ENCODE measurements at places on chromosomes 16 and 17. TPM values are rescaled to one million over a fixed set of nuclear protein-coding genes. Genes with fewer than 3 reads are reported as not detected.

- no peak for DNase-seq
- no peaks in the 10 kb centered on the region for H3K4me1 ChIP-seq
- no peak overlapping the region for H3K4me3 ChIP-seq
- no peaks in the 10 kb centered on the region for H3K36me3 ChIP-seq
- H3K27ac ChIP-seq, result no peak overlapping the region
Measured at GRCh38 chr17:49935526-49936210, 33.3 kb upstream of the DLX4 start.

DNA sequence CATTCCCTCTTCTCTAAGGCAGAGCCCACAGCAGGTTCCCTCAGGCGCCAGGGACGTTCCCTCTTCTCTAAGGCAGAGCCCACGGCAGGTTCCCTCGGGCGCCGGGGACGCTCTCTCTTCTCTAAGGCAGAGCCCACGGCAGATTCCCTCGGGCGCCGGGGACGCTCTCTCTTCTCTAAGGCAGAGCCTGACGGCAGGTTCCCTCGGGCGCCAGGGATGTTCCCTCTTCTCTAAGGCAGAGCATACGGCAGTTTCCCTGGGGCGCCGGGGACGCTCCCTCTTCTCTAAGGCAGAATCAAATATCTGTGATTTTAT lies 24.3 kb downstream of the ACSF3 start:
- H3K27ac ChIP-seq, result no peak overlapping the region
- H3K4me3 ChIP-seq, result no peak overlapping the region
- H3K27me3 ChIP-seq, result no peaks in the 10 kb centered on the region

The TP53TG3B gene
- total RNA-seq, result not detected

DNA sequence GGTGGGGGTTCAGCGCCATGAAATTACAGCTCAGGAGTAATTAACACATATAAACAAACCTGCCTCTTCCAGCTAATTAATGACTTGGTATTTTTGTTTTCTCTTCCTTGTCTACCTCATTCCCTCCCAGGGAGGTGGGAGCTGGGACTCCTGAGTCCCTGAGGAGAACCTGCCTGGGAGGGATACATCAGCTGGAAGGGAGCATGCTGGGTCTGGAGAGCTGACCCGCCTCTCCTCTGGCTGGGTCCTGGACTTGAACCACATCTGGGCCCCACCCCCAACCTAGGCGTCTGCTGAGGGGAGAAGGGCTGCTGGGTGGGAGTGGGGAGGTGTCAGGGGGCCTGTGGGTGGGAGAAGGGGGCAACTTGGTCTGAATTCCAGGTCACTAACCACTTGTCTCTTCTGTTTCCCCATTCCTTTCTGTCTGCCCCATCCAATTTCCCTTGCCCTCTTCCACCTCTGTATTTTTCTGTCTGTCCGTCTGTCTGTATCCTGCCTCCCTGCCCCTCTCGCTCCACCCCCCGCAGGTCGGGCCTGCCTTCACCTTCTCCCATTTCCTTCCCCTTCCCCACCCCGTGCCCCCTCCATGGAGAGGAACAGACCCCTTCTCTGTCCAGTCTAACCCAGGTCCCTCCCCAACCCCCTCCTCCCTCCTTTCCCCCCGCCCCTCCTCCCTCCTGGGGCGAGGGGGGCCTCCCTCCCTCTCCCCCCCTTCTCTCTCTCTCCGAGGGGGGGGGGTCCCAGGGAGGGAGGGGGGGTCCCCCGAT lies at the start of gene NLGN2:
TSS of gene NLGN2 (plus strand) at position 361 of the 767 bp plus-strand sequence. CDS start 411 bp downstream, outside the sequence.
- peaks cover 6% of the 10 kb centered on the region for H3K27me3 ChIP-seq
- no peak for DNase-seq
- H3K4me1 ChIP-seq, result peaks cover 16% of the 10 kb centered on the region
- no peak within 1 kb of the TSS for H3K4me3 ChIP-seq

DNA sequence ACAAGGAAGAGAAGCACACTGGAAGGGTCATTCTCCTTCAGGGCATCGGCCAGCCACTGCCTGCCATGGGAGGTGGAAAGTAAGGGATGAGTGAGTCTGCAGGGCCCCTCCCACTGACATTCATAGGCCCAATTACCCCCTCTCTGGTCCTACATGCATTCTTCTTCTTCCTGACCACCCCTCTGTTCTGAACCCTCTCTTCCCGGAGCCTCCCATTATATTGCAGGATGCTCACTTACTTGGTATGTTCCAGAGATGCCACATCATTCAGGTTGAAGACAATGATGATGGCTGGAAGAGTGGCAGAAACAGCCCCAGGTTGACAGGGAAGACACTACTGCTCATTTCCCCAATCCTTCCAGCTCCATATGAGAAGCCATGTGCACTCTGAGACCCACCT lies 2.5 kb downstream of the RAB34 start:
- no peak overlapping the region for H3K4me3 ChIP-seq
- DNase-seq, result no peak
- peaks cover 6% of the 10 kb centered on the region for H3K27me3 ChIP-seq
- peaks cover 39% of the 10 kb centered on the region for H3K4me1 ChIP-seq
- peaks cover 4% of the 10 kb centered on the region for H3K36me3 ChIP-seq

The HOXB7 gene
- 1.3 TPM for total RNA-seq
